ENCODE measurements at places on chromosomes 7 and 10.

- DNase-seq, result no peak
These were observed 11.5 kb downstream of the ADCY1 start for GRCh38 chr7:45585628-45586027.

- no peak for DNase-seq
These were observed 46.4 kb upstream of the ZNF746 start for GRCh38 chr7:149544028-149544427.

GRCh38 chr10:98309366-98310355, 41.7 kb upstream of the LOXL4 start:
- peak; percentile 93 for DNase-seq

DNA sequence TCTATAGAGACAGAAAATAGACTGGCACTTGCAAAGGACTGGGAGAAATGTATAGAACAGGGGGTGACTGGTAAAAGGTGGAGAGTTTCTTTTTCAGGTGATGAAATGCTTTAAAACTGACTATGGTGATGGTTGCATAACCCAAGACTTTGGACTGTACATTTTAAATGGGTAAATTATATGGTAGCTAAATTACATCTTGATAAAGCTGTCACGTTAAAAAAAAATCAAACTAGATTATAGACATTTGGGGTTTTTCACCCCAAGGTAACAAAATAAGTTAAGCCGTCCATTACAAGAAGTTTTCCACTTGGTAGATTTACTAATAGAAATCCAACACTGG, 24.0 kb downstream of the TMEM209 start:
- no peak for DNase-seq

GRCh38 chr7:18913106-18913505, 204.3 kb downstream of the TWIST1 start:
- no peak for DNase-seq

- peak; percentile 42 for DNase-seq
These were observed at the start of gene KLF14 for GRCh38 chr7:130733931-130734814. TSS of gene KLF14 (minus strand) at chr7:130734207. CDS start at chr7:130734033, 174 bp downstream.

DNA sequence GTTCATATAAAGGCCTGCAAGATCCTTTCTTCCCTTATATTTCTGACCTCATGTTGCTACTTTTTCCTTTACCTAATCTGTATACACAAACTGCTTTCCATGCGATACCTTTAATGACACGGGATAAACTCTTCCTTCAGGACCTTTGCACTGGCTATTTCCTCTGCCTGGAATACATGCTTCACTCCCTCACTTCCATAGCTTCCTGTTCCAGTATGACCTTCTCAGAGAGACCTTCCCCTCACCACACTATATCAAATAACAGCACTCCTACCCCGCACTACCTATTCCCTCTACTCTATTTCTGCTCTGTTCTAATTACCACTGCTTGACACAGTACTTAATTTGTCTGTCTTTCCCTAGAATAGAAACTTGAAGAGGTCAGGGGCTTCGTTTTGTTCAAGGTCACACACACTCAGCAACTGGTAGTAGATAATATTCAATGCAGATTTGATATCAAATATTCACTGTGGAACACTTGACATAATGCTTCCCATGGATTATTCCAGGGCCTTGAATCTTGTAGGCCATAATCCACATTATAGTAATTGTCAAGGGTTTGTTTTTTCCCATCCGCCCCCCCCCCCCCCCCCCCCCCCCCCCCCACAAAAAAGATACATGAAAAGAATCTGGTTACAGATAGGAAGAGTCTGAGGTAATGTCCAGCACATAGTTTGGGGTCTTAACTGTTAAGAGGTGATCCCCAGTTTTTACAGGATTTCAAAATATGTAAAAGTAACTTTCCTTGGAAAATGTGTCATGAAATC, 11.1 kb downstream of the SYPL1 start:
- DNase-seq, result no peak

DNA sequence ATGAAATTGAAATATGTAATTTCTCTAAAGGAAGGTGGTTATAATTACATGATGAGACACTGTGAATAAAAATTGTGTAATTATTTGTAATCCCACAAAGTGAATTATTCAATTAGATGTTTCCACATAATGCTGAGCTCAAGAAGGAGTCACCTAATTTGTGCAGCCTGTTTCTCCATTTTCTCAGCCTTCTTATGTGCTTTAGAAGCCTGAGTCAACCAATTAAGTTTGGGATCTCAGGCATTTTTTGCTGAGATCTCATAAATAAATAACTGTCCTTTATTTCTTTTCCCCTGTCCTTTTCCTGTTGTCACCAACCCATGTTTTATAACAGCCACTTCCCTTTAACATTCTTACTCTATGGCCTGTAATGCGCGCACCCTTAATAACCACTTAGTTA, 506.5 kb upstream of the SEMA3D start:
- DNase-seq, result no peak

- DNase-seq, result no peak
These were observed 101.5 kb upstream of the TMEM72 start for GRCh38 chr10:44809647-44810046.

GRCh38 chr7:158549616-158550393, 37.8 kb downstream of the PTPRN2 start:
- DNase-seq, result no peak

DNA sequence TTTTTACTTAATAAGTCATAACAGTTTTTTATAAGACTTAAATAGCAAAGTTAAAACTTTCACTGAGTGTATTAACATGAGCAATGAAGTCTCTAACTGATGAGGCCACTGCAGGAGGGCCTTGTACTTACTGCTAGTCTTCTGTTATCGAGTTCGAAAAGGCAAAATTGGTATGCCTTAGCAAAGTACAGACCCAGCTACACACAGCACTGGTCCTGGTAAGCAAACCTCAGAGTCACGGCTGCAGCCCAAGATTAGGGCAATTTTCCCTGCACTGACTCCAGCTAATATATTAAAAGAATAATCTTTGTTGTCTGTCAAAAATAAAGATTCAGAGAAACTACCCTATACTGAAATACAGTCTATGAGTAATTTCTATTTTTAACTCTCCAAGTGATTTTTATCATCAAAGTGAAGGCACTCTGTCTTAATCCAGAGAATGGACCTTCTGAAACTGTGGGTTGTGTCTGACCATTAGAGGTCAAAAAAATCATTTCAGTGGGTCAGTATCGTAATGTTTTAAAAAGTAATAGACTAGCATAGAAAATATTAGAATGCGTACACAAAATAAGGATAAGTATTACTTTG, 85.7 kb downstream of the HBP1 start:
- DNase-seq, result no peak

GRCh38 chr10:62384057-62384446, 9.9 kb downstream of the ZNF365 start:
- no peak for DNase-seq

- DNase-seq, result no peak
These were observed 1.5 kb downstream of the ADCY1 start for GRCh38 chr7:45575501-45576248.

DNA sequence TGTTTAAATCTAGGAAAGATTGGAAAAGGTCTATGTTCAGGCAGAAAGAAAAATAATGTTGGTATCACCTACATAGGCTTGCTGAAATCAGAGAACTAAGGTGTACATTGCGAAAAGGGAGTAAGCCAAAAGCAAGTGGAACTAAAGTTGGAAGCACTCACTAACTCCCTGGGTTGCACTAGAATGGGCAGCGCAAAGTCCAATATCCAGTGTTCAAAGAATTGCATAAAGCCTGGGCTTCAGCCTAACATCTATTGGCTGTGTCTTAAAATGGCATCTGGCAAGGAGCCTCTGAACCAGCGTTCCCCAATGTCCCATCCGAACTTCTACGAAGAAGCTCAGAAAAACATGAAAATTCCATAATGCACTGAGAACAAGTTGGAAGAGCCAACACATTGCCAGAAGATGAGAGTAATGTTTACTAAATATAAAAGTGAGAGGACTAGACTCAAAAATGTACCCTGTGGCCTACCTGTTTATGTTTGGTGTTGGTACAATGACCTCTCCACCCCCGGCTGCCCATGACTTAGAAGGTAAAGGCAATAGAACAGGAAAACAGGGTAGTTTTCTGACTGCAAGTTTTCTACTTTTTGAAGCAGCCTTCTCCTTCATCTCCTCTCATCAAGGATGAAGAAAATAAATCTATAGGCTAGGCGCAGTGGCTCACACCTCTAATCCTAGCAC, 275.9 kb upstream of the GHITM start:
- no peak for DNase-seq

Measured in NCI-H2171 treated with DMSO at 0.1 percent for 48 hours (cell line).